Spleen (tissue), 13 donors: ENCODE measurements at places on chromosomes 2 and 18. TPM values are rescaled to one million over a fixed set of nuclear protein-coding genes. Genes with fewer than 3 reads are reported as not detected.
A peak's percentile ranks its signal among the peaks of the same experiment; 100 is the strongest.

IL18R1 gene
- polyA plus RNA-seq, result 2.2 TPM

CCDC150 gene
- polyA plus RNA-seq, result 0.54 TPM

PLCL1 gene
- 0.93 TPM for polyA plus RNA-seq

XDH gene
- polyA plus RNA-seq, result 0.02 TPM

ARHGAP15 gene
- 60.9 TPM for polyA plus RNA-seq

SLC4A5 gene
- 0.45 TPM for polyA plus RNA-seq

VWA3B gene
- polyA plus RNA-seq, result 0.13 TPM

DNA sequence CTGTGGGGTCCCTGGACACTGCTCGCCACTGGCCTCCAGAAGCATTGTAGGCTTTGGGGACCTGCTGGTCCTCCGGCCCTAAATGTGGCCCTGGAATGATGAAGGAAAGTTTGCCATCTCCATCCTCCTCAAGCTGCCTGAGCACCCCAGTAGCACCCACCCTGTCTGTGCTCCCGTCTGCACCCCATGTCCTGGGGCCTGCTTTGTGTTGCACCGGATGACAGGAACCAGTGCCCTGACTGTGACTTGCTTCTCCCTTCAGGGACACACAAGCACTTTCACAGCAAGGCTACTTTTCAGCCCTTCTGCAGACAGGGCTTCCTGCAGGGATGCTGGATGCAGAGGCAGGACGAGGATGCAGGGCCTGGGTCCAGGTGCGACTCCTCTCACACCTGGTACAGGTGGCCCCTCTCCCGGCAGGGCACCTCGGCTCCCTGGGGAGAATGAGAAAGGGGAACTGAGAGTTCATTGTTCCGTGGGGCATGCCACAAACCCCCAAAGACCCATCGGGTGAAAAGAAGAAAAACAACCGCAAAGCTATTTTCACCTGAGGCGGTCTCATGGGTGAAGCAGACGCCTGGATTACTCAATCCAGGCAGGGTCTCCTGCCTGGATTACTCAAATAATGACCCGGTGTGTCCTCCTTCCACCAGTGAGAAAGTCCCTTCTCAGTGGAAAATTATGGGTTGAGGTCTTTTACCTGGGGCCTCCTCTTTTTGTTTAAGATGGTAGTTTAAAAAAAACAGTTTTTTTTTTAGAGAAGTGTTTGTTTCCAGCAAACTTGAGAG is 74.9 kb downstream of the LONRF2 start:
- DNase-seq, result peak; percentile 89
- H3K27me3 ChIP-seq, result no peaks in the 10 kb centered on the region
- H3K36me3 ChIP-seq, result no peaks in the 10 kb centered on the region
- H3K4me1 ChIP-seq, result peaks cover 9% of the 10 kb centered on the region
- no peak overlapping the region for H3K4me3 ChIP-seq
- peak overlapping the region; percentile 78 for H3K27ac ChIP-seq

DNA sequence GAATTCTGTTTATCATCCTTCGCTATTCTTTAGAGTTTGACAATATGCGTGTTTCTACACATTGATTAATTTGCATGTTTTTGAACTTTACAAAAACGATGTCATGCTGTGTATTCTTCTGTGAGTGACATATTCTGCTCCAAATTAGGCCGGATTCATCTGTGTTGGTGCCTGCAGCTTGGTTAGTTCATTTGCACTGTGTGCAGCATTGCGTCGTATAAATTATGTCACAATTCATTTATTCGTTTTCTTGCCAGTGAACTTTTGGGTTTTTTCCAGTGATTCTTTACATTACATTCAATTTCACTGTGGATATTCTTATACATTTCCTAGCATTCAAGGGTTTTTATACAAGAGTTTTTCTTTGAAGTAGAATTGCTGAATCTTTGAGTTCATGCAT is 118.3 kb downstream of the KCNF1 start:
- no peaks in the 10 kb centered on the region for H3K27me3 ChIP-seq
- no peak overlapping the region for H3K27ac ChIP-seq
- no peak for DNase-seq
- H3K4me3 ChIP-seq, result no peak overlapping the region
- H3K4me1 ChIP-seq, result no peaks in the 10 kb centered on the region

DNA sequence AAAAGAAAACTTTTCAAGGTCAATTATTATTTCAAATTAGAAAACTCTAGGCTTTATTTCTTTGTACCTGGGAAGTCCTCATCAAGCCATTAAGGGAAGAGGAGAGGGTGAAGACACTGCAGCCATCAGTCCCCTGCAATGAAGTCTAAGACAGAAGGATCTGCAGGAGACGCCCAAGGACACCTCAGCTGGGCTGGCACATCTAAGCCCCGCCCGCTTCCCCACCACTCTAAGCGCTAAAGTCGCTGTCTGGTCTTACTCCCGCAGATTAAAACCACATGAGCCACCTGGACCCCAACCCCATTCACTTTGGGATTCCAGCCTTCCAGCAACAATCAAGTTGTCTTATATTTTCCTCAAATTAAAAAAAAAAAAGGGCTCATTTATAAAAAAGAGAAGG is 104.4 kb downstream of the AFF3 start:
- no peaks in the 10 kb centered on the region for H3K27me3 ChIP-seq
- H3K36me3 ChIP-seq, result no peaks in the 10 kb centered on the region
- H3K27ac ChIP-seq, result no peak overlapping the region

- no peak overlapping the region for H3K4me3 ChIP-seq
- peaks cover 10% of the 10 kb centered on the region for H3K36me3 ChIP-seq
- no peak for DNase-seq
- peaks cover 18% of the 10 kb centered on the region for H3K4me1 ChIP-seq
Measured at GRCh38 chr18:13386891-13387801, 168.6 kb downstream of the LDLRAD4 start.

- H3K4me1 ChIP-seq, result no peaks in the 10 kb centered on the region
- peaks cover 55% of the 10 kb centered on the region for H3K36me3 ChIP-seq
- no peaks in the 10 kb centered on the region for H3K27me3 ChIP-seq
- H3K4me3 ChIP-seq, result no peak overlapping the region
- no peak overlapping the region for H3K27ac ChIP-seq
Measured at GRCh38 chr2:233479616-233480489, 86.7 kb downstream of the USP40 start.

- no peaks in the 10 kb centered on the region for H3K4me1 ChIP-seq
- H3K36me3 ChIP-seq, result no peaks in the 10 kb centered on the region
- H3K27me3 ChIP-seq, result no peaks in the 10 kb centered on the region
- no peak overlapping the region for H3K27ac ChIP-seq
- DNase-seq, result no peak
Measured at GRCh38 chr2:149885468-149885867, 297.9 kb upstream of the MMADHC start.

DNA sequence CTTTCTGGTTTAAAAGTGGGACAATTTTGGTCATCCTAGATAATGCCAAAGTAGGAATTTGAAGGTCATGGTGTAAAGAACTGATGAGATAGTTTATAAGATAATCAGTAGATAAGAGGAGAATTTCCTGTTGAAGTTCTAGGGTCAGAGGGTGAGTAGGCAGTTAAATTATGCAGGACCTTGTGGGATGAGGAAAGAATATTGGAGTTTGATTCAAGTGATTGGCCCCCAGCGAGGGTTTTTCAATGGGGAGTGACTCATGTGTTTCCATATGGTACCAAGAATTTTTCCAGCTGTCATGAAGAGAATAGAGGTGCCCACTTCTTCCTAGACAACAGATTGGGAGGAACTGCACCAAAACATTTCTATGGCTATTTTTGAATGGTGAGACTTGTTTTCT is 940.2 kb upstream of the ZEB2 start:
- H3K4me3 ChIP-seq, result no peak overlapping the region
- H3K4me1 ChIP-seq, result no peaks in the 10 kb centered on the region
- no peaks in the 10 kb centered on the region for H3K36me3 ChIP-seq

GRCh38 chr2:127081826-127082633 is 24.9 kb downstream of the BIN1 start:
- peak; percentile 97 for DNase-seq
- H3K27ac ChIP-seq, result peak overlapping the region; percentile 73
- peak overlapping the region; percentile 33 for H3K4me3 ChIP-seq
- no peaks in the 10 kb centered on the region for H3K27me3 ChIP-seq
- peaks cover 99% of the 10 kb centered on the region for H3K4me1 ChIP-seq

DNA sequence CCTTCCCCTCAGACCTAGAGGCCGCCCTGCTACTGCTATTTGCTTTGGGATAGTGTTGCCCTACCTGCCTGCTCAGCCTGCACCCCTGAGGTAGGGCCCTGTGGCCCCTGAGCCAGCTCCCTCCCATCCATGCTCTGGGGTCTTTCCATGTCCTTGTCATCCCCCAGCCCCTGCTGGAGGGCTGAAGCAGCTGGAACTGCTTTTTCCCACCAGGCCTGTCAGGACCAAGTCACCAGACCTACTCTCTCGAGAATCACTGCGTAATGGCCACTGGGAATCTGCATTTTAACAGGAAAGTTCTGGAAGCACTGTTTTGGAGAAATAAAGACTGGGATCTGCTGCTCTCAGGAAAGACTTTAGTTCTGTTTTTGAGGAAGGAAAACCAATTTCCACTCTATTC is 20.2 kb upstream of the SLC35F6 start:
- H3K4me1 ChIP-seq, result peaks cover 15% of the 10 kb centered on the region
- no peaks in the 10 kb centered on the region for H3K27me3 ChIP-seq
- H3K27ac ChIP-seq, result no peak overlapping the region
- no peak overlapping the region for H3K4me3 ChIP-seq
- H3K36me3 ChIP-seq, result no peaks in the 10 kb centered on the region

- no peak overlapping the region for H3K27ac ChIP-seq
- no peaks in the 10 kb centered on the region for H3K36me3 ChIP-seq
- no peak for DNase-seq
- no peaks in the 10 kb centered on the region for H3K4me1 ChIP-seq
Measured at GRCh38 chr2:19547321-19547720, 188.9 kb upstream of the OSR1 start.

DNA sequence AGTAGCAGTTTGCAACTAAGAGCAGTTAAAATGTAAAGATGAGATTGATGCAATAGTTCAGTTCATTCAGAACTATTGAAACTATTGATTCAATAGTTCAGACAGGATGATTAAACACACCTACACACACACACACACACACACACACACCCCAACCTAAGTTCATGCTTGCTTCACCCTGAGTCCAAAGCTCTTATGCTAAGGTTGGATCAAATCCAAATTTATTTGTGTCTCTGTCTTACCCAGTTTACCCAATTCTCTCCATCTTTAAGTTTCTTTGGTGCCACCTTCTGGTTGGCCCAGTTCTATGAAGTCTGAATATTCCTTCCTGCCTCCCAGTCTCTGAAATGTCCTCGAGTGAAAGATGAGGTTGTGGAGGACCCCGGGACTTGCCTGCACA is 5.1 kb downstream of the SERPINB8 start:
- no peaks in the 10 kb centered on the region for H3K27me3 ChIP-seq
- H3K4me1 ChIP-seq, result peaks cover 47% of the 10 kb centered on the region
- H3K36me3 ChIP-seq, result no peaks in the 10 kb centered on the region
- peak overlapping the region; percentile 41 for H3K27ac ChIP-seq
- no peak overlapping the region for H3K4me3 ChIP-seq

DNA sequence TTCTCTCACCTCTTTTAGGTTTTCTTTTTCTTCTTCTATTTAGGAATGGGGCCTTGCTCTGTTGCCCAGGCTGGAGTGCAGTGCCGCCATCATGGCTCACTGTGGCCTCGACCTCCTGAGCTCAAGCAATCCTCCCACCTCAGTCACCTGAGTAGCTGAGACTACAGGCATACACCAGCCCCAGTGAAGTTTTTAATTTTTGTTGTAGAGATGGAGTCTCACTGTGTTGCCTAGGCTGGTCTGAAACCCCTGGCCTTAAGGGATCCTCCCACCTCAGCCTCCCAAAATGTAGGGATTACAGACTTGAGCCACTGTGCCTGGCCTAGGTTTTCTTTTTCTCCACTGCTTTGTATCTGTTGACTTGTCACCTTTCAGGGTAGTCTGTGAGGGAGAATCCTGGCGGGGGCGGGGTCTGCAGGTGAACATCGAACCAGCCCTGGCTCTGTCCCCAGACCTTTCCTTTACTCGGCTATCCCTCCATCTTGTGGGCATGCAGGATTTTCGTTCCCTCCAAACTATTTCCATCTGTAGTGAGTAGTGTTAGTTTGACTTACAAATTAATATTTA is 21.7 kb downstream of the NCK2 start:
- peaks cover 92% of the 10 kb centered on the region for H3K4me1 ChIP-seq
- no peak overlapping the region for H3K4me3 ChIP-seq
- DNase-seq, result no peak
- no peak overlapping the region for H3K27ac ChIP-seq

DNA sequence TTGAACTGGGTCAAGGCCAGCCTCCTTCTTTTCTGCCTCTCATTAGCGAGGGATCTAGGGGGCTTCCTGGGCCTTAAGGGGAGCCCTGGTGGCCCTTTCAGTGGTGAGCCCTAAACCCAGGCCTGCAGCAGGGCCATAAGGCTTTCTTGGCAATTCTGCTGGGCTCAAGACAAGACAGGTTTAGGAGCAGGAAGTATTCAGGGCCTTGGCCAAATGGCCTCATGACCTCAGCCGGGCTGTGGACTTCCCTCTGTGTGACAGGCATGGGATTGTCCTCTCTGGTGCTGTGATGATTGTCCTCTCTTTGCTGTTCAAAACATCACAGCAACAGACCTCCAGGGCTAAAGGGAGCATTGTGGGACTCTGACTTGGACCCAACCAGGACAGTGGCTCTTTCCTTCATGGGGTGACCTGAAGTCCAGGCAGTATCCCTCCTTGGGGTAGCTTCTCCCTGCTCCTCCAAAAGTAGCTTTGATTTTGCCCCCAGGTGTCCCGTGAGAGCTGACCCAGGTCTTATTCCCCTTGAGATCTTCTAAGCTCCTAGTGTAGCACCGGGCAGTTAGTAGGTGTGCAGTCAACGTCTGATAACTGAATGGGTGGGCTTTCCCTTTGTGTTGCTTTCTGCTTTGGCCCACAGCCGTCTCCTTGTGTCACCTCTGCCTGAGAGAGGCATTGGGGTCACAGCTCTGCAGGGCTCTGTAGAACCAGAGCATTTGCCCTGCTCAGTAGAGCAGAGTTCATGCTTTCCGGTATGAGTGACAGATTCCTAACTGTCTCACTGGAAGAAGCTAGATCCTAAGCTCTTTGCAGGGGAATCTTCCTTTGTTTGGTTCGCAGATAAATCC is 14.7 kb downstream of the FOSL2 start:
- no peak overlapping the region for H3K4me3 ChIP-seq
- DNase-seq, result peak; percentile 83
- H3K4me1 ChIP-seq, result peaks cover 51% of the 10 kb centered on the region
- H3K27me3 ChIP-seq, result no peaks in the 10 kb centered on the region
- H3K27ac ChIP-seq, result peak overlapping the region; percentile 79
- peaks cover 100% of the 10 kb centered on the region for H3K36me3 ChIP-seq

GRCh38 chr2:238439917-238440316 is 13.2 kb downstream of the ASB1 start:
- no peaks in the 10 kb centered on the region for H3K27me3 ChIP-seq
- H3K4me3 ChIP-seq, result no peak overlapping the region
- peaks cover 43% of the 10 kb centered on the region for H3K36me3 ChIP-seq
- DNase-seq, result no peak
